GM18507 (cell line): ENCODE measurements at places on chromosomes 6 and 20.

DNA sequence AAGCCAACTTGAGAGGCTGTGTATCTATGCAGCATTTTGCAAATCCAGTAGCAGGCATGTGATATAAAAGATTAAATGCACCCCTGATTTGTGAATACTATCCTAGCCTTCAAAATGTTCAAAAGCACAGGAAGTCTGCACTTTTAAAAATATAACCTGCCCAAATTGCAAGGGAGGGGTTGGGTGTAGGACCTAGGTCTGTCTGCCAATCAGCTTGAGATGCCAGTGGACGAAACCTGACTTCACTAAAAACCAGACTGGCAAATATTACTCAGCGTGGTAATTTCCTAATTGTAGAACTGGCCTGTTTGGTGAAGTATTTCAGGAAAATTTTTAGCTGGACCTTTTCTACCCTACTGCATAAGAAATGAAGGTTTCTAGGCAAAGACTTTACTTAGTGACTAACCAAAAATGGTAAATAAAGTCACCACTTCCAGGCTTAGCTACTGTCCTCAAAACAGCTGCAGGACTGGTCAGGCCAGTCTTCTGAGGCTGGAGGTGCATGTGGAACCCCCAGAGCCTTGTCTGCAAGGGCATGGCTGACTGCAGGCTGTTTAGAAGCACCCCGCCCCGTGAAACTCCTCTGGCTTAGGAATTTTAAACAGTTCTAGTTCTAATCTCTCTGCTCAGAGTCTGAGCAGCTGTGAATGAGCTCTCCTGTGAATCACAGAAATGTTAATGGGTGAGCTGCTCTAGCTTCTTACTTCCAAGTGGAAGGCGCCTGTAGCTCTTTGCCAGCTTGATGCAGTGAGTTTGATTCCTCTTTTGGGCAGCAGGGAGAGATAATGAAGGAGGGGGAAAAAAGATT is 104.4 kb upstream of the ESR1 start:
- no peak for DNase-seq

DNA sequence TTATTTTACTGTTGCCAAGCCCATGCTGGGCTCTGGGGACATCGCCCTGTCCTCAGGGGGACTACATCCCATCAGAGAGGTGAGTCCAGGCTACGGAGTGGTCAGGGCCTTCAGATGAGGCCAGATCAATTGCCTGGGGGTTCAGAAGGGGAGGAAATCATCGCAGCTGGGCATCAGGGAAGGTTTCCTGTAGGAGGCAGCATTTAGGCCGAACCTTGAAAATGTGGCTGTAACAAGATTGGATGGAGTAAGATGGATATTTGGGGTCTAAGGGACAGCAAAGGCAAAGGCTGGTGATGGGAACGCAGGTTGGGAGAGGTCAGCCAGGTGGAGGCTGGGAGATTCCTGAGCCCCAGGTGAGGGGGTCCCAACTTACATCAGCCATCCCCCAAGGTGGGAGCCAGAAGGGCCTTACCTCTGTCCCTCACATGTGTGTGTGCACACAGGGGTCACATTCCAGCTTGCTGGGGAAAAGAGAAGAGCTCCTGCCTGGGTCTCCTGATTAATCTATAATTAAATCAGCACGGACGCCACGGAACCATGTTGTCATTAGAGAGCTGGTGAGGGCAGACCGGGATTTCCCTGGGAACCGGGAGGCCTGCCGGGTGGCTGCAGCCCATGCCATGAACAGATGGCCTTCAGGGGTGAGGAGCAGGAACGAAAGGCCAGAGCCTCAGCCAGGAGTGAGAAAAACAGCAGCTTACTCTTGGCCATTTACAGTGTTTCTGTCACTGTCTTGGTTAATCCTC is 30.5 kb upstream of the DLGAP4 start:
- no peak for DNase-seq

GRCh38 chr6:53439556-53439955 is 90.8 kb upstream of the ELOVL5 start:
- DNase-seq, result no peak

DNA sequence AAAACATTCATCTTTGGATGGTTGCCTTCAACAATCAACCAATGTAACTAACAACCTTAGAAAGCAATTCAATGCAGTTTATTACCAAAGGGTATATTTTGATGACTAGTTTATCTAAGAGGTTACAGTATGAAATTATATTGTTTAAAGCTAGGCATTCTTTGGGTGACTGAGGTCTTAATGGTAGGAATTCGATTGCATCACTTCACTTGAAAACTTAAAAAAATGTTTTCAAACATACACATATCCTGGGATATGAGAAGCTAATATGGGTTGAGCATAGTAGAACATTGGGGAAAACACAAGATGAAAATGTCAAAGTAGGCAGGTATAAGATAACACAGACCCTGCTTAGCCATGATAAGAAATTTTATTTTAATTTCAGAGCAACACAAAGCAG is 144.6 kb upstream of the BMP5 start:
- no peak for DNase-seq

GRCh38 chr20:33407796-33408195 is 6.5 kb upstream of the CDK5RAP1 start:
- no peak for DNase-seq

DNA sequence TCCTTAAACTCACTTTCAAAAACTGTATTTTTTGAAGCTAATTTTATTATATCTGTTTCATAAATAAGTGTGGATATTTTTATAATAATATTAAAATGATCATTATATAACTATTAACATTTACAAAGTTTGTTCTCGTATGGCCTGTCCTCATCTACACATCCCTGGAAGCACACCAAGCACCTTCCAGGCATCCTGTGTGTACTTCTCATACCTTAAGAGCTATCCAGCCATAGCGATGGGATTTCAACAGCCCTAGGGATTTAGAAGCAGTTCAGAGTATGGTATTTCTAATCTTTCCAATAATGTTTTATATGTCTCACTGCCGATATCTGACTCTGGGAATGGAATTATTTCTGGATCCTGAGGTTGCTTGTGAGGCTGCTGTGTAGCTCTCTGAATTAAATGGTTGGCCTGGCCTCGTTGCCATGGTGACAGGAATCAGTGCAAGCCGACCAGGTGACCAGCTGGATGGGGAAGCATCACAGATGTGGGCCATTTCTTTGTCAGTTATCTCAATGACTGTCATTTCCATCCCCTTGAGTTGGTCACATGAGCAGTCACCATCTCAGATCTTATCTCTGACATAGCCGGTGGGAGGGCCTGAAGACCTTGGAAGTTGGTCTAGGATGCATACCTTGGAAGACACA is 265.2 kb upstream of the RIN2 start:
- no peak for DNase-seq

DNA sequence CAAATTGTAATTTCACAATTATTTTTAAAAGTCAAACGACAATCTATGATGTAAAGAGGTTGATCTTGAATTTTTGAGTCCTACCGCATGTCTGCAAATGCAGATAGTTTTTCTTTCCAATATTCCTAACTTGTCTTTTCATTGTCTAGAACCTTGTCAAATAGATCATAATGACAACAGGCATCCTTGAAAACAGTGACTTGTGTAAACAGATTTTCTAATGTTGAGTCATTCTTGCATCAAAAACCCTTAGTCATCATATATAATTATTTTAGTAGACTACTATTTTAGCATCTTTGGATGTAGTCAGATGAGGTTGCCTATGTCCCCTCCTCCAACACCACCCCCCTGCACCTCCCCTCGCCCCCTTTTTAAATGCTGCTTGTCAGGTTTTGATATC is 43.8 kb downstream of the BMP6 start:
- no peak for DNase-seq

DNA sequence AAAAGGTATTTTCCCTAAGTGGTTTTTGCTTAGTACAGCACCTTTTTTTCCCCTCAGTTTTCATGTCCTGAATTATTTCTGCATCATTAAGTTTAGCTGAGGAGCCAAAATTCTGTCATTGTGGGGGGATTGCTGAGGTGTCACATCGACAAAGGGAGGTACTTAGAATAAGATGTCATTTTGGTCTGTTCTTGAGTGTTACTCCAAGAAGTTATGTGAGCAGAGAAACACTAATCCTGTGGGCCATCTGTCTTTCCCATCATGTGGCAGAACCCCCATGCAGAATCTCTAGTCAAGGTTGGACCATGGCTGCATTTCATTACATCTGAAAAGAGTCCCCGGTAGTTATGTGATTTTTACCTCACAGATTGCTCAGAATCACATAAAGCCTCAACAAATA is 167.8 kb upstream of the CENPW start:
- no peak for DNase-seq

DNA sequence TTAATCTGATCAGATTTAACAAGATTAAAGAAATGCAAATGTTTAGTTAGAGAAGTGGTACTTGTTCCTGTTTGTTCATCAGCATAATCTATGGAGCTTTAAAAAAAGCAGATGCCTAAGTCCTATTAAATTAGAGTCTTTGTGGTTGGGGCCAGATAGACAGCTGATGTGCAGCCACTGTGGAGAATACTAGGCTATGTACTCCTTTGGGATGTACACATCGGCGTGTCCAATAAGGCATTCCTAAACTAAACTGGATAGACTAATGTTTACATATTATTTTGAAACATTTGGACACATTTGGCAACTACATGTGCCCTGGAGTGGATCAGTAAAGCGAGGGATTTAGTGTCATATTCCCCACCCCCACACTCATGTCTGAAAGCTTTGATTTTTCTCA is 459.5 kb downstream of the LMBRD1 start:
- DNase-seq, result no peak

- DNase-seq, result no peak
Observed at GRCh38 chr6:44454198-44454597, 66.7 kb downstream of the CDC5L start.

DNA sequence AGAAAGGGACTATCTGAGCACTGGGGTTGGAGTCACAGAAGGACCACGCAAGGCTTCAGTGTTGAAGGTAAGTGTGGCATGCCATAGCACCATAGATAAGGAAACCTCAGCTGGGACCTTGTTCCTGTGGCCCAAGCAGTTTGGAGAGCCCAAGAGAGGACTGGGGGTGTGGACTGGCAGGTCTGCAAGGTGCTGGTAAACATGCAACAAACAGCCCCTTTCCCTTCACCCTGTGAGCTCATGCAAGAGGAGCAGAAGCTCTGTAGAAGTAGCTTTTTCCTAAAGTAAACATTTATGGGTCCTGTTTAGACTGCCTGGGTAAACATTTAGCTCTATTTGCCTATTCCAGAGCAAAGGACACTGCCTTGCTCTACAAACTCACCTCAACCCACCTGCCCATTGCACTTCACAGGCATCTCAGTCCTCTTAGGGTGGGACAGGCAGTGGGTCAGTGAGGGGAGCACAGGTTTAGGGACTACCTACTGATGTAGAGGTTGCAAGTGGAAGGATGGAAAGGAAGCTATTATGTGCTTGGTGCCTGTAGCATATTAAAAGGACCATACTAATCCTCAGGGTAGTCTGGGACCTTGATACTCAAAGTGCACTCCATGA is 12.0 kb downstream of the ZSCAN31 start:
- no peak for DNase-seq

DNA sequence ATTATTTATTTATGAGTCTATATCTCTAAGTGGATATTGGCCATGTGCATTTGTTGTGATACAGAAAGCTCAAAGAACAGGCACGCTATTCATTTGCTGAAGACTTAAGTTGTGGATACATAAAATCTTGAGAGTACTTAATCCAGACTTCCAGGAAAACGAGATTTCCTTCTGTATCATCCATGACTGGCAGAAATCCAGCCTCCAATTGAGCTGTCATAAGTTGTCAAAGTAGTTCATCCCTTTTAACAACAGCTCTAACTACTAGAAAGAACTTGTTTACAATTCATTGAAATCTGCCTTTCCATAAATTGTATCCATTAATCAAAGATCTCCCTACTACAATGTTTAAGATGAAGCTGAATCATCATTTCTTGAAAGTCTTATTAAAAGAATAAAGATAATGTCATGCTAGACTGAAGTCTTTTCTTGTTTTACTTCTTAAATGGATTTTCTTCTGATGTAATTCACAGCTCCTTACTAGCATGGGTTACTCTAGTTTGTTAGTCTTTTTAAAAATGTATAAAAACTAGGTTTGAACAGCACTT is 447.3 kb upstream of the CITED2 start:
- DNase-seq, result no peak

DNA sequence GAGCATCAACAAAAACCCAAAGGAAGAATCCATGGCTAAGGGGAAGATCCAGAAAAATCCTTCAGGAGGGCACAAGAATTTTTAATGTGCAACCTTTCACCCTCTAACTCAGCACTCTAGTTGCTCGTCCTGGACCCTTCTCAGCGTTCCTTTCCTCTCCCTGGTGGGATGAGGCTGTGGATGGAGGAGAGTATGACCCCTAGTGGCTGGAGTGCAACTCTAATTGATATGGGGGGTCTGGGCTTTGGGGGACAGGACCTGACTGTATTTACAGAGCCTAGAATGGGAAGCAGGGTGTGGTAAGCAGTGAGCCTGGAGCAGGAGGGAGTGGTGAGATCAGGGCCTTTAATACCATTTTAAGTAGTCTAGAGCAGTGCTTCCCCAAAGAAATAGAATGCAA is 83.9 kb upstream of the CEP85L start:
- DNase-seq, result no peak

GRCh38 chr6:85461798-85462170 is 11.9 kb downstream of the NT5E start:
- DNase-seq, result no peak

- no peak for DNase-seq
Observed at GRCh38 chr6:169558774-169559441, 142.9 kb downstream of the WDR27 start.

GRCh38 chr6:35669451-35670045 is 19.2 kb downstream of the FKBP5 start:
- DNase-seq, result no peak

DNA sequence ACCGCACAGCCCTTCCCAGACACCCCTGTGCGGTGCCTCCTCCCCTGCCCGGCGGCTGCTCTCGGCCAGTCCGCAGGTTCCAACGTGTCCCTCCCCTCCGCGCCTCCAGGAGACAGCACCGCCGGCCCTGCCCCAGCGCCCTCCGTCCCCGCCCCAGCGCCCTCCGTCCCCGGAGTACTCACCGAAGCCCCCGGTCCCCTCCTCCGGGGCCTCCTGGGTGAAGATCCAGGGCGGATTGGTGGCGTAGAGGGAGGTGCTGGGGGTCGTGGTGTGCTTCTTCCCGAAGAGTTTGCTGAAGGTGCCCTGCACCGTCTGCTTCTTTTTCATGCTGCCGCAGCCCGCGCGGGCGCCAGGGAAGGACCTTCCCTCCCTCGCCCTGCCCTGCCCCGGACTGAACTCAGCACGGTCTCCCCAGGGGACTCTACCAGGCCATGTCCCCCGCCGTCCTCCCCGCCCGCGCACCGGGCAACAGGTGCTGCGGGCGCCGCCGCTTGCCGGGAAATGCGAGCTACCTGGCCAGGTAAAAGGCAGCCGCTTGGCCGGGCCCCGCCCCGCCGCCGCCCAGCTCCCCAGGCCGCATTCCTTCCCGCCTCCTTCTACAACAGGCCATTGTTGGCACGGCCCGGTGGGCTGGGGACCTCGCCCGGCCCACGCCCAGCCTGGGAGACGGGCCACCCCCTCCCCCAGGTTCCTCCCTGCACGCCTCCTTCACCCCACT is at the start of gene C6orf132:
C6orf132 (minus strand) TSS at position 503 of the 718 bp plus-strand sequence; CDS start at position 327, 176 bp downstream.
- no peak for DNase-seq

DNA sequence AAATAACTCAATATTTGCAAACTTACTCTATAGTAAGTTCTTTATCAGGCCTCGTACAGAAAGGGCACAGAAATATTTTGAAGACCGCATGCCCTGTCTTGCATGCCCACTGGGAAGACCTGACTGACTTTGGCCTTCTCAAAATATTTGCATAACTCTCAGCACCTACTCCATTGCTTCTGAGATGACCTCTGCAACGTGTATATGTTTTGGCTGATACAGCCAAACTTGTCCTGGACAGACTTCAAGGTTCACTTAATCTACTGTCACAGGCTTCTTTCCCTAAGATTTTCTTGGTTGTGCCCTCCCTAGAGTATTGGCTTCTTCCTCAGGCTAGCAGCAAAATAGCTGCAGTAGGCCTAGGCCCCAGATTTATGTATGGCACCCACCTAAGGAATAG is 21.5 kb upstream of the SERINC3 start:
- no peak for DNase-seq
